Lower lobe of right lung (tissue), 2 donors: ENCODE measurements at places on chromosomes 12 and 14.
A peak's percentile ranks its signal among the peaks of the same experiment; 100 is the strongest.

- DNase-seq: no peak
Observed at GRCh38 chr14:81535396-81536164, 1.9 kb upstream of the SEL1L start.

DNA sequence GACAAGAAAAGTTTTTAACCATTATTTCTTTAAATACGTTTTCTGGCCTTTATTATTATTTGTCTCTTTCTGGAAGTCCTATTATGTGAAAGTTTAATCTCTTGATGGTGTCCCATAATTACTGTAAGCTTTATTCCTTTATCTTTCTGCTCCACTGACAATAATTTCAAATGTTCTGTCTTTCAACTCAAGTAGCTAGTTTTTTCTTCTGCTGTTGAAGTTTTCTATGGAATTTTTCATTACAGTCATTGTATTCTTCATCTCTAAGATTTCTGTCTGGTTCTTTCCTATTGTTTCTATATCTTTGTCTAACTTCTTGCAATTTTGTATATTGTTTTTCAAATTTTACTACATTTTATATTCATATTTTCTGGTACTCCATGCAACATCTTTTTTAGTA, 173.6 kb upstream of the MGAT4C start:
- DNase-seq: no peak

- peak; percentile 77 for DNase-seq
Observed at GRCh38 chr12:131795690-131796410, 32.3 kb upstream of the MMP17 start.

- no peak for DNase-seq
Observed at GRCh38 chr12:55280991-55281390, 15.4 kb downstream of the OR6C6 start.

- DNase-seq: no peak
Observed at GRCh38 chr12:124115976-124116690, 143.1 kb downstream of the ZNF664 start.

- no peak for DNase-seq
Observed at GRCh38 chr12:77553976-77554619, 276.6 kb upstream of the NAV3 start.

DNA sequence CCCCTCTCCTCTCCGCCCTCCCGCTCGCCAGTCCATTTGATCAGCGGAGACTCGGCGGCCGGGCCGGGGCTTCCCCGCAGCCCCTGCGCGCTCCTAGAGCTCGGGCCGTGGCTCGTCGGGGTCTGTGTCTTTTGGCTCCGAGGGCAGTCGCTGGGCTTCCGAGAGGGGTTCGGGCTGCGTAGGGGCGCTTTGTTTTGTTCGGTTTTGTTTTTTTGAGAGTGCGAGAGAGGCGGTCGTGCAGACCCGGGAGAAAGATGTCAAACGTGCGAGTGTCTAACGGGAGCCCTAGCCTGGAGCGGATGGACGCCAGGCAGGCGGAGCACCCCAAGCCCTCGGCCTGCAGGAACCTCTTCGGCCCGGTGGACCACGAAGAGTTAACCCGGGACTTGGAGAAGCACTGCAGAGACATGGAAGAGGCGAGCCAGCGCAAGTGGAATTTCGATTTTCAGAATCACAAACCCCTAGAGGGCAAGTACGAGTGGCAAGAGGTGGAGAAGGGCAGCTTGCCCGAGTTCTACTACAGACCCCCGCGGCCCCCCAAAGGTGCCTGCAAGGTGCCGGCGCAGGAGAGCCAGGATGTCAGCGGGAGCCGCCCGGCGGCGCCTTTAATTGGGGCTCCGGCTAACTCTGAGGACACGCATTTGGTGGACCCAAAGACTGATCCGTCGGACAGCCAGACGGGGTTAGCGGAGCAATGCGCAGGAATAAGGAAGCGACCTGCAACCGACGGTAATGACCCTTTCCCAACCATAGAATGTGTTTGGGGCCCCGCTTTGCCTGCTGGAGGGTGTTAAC, 615 bp downstream of the CDKN1B start:
- DNase-seq: peak; percentile 67

GRCh38 chr14:56844406-56845002, 34.2 kb upstream of the OTX2 start:
- DNase-seq: no peak

GRCh38 chr14:79896009-79896408, 315.3 kb downstream of the DIO2 start:
- DNase-seq: no peak

- DNase-seq: no peak
Observed at GRCh38 chr12:19412844-19413243, 26.4 kb upstream of the AEBP2 start.

- no peak for DNase-seq
Observed at GRCh38 chr12:64252681-64253080, 30.6 kb upstream of the KICS2 start.

DNA sequence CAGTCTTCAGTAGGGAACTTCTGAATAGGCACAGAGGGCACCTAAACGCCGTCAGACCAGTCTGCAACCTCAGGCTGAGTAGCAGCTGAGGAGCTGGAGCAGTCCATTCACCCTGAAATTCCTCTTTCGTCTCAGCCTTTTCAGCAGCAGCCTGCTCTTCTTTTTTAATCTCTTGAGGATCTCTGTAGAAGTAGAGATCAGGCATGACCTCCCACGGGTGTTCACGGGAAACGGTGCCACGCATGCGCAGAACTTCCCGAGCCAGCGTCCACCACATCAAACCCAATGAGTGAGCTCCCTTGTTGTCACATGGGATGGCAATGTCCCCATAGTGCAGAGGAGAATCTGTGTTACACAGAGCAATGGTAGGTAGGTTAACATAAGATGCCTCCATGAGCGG, 11.1 kb upstream of the MARK3 start:
- no peak for DNase-seq

- no peak for DNase-seq
Observed at GRCh38 chr14:68365228-68365627, 427.6 kb downstream of the ZFP36L1 start.

GRCh38 chr12:57741844-57742738, 2.7 kb upstream of the TSPAN31 start:
- DNase-seq: peak; percentile 73

GRCh38 chr14:34824826-34825225, 50.3 kb downstream of the BAZ1A start:
- no peak for DNase-seq

GRCh38 chr12:132529906-132530305, 40.0 kb downstream of the FBRSL1 start:
- no peak for DNase-seq

DNA sequence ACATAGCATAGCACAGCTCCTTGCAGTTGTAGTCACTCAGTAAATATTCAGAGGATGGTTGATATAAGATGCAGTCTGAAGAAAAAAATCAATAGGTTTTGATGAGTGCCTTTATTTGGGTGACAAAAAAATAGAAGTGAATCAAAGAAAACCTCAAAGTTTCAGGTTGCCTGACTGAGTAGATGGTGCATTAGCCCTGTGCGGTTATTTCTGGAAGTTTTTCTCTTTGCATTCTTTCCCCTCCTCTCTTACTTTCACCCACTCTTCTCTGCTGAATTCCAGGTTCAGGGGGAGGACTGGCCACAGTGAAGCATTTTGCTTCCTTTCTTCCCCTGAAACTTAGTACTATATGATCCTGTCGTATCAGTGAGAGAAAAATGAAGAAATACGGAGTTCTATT, 28.6 kb downstream of the TRHDE start:
- DNase-seq: no peak

- DNase-seq: no peak
Observed at GRCh38 chr12:110179291-110179690, 55.1 kb downstream of the IFT81 start.

GRCh38 chr12:39103552-39104165, 198.3 kb upstream of the CPNE8 start:
- no peak for DNase-seq

GRCh38 chr14:58444627-58445026, 17.1 kb downstream of the KIAA0586 start:
- DNase-seq: no peak

GRCh38 chr14:88251650-88252049, 71.4 kb downstream of the KCNK10 start:
- DNase-seq: no peak

- DNase-seq: no peak
Observed at GRCh38 chr12:54277823-54278276, 2.1 kb downstream of the CBX5 start.

- no peak for DNase-seq
Observed at GRCh38 chr12:18906395-18906794, 168.5 kb downstream of the CAPZA3 start.

GRCh38 chr14:54257424-54257823, 139.4 kb upstream of the CDKN3 start:
- no peak for DNase-seq

DNA sequence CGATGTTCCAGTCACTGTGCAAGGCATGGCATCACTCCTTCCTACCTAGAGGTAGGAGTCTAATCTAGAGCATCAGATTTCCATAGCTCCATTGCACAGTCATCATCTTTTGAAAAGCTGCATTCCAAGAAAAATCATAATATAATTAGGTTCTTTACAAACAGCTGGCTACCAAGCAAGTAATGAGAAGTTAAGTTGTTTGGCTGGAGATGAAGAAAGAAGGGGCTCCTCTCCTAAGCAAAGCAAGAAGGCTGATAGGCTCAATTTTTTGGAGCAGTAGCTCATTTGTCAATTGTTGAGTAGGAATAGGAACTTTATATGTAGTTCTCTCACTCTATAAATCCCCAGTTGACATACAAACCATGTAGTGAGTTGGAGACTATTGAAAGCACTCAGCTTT, 8.3 kb downstream of the FOXJ2 start:
- no peak for DNase-seq

GRCh38 chr14:102786768-102787167, 9.5 kb downstream of the TRAF3 start:
- no peak for DNase-seq

- DNase-seq: no peak
Observed at GRCh38 chr14:106442857-106443256, 916.5 kb downstream of the TMEM121 start.

DNA sequence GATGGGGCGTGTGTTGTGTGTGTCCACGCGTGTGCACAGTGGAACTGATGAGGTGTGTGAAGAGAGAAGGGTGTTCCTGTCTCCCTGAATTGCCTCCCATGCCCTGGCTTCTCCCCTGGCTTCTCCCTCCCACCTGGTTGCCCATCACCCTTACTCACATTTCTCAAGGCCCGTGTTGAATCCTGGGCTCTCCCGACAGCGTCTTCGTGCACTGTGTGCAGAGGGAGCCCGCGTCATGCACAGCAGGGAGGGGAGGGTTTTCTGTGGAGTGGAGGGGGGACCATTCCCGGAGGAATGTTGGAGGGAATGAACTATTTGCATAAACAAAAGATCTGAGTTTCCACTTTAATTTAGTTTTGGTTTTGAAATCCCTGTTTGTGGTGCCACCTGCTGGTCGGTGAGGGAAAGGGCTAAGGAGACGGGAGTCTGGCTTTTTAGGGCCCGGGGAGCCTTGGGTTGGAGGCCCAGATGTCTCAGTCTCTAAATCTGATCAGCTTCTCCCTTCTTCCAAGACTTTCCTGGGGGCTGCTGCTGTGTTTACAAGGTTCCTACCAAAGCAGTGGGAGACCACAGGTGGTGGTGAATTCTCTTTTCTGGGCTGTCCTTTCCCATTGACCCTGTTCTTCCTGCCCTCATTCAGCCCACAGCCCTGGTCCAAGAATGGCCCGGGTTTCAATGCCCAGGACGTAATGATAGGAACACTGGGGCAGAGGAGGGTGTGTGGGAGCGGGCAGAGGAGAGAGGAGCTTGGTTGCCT, at the start of gene C1R:
Gene C1R (minus strand): TSS at position 217 of the 757 bp plus-strand sequence. CDS start 57 bp downstream, at position 160.
- DNase-seq: peak; percentile 70

DNA sequence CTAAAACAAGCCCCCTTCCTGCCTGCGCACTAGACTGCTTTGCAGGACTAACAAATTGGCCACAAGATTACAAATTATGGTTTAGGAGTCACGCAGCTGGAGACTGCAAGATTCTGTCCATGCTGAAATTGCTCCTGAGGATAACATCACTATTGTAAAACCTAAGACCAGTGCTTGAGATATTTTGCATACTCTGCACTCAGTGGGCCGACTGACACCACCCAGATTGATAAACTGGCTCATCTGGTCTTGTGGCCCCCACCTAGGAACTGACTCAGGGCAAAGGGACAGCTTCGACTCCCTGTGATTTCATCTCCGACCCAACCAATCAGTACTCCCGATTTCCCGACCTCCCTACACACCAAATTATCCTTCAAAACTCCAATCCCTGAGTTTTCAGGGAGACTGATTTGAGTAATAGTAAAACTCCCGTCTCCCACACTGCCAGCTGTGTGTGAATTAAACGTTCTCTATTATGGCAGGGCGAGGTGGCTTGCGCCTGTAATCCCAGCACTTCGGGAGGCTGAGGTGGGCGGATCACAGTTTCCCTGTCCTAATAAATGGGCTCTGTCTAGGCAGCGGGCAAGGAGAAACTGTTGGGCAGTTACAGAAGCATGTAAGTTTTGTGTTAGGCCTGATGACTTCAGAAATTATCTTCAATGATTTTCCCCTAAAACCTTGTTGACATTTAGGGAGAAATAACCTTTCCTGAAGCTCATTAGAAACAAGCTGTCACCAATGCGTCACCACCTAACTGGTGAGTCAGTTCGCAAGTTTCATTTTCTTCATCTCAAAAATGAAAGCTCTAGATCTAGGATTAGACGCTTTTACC, 5.3 kb upstream of the UBC start:
- no peak for DNase-seq

GRCh38 chr14:96502621-96503305, 581 bp downstream of the PAPOLA start:
- peak; percentile 84 for DNase-seq

GRCh38 chr14:100662879-100663760, 63.6 kb upstream of the DLK1 start:
- peak; percentile 77 for DNase-seq

- no peak for DNase-seq
Observed at GRCh38 chr12:130086797-130087196, 75.5 kb upstream of the FZD10 start.

DNA sequence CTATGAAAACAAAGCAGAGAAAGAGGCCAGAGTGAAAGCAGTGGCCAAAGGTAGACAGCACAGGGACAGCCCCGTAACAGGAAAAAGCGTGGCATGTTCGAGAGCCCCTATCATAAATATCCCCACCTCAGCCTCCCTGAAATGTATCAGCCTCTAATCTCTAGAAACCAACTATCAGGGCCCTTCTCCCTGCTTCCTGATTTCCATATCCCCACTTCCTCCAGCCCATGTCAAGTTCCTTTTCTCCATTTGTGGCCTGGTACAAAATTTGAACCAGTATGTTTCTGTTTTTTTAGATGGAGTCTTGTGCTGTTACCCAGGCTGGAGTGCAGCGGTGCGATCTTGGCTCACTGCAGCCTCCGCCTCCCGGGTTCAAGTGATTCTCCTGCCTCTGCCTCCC, 16.9 kb downstream of the DEPDC4 start:
- no peak for DNase-seq

GRCh38 chr14:84546236-84546635, 983.7 kb upstream of the FLRT2 start:
- DNase-seq: no peak
